ENCODE measurements at places on chromosomes 7 and 10. TPM values are rescaled to one million over a fixed set of nuclear protein-coding genes. Genes with fewer than 3 reads are reported as not detected.

Gene RBP4
- 0.36 TPM for total RNA-seq

Gene FGFBP3
- 11.4 TPM for total RNA-seq

DNA sequence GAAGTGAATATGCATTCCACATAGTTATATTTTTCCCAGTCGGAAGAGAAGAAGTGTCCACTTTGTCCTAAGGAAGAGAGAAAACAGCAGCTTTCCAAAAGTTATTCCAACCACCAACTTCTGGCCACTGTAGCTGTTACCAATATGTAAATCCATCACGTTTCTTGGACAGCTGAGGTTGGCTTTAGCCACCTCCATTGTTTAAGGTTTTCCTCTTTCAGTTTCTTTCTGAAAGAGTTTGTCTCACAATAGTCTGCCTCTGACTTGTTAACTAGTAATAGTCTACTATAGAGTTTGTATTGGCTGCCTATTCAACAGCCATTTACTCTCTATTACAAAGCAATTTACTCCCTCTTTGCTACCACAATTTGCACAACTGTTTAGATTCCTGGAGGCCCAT, 457.6 kb upstream of the LRRN3 start:
- ATAC-seq: no peak

DNA sequence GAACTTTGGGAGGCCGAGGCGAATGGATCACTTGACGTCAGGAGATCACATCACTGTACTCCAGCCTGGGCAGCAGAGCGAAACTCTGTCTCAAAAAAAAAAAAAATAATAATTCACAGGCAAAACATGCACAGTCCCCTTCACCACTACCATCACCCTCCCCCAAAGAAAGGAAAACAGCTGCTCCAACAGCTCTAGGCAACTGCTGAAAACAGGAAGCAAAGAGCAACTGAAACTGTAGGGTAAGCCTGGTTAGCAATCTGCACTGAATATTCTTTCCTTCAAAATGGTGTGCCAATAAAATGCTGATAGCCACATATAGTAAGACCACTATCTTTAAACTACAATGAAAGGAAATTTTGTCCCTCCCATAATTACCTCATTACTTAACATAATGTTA, 11.8 kb downstream of the NT5C2 start:
- no peak for ATAC-seq

Gene SLC18A3
- 3.5 TPM for total RNA-seq

DNA sequence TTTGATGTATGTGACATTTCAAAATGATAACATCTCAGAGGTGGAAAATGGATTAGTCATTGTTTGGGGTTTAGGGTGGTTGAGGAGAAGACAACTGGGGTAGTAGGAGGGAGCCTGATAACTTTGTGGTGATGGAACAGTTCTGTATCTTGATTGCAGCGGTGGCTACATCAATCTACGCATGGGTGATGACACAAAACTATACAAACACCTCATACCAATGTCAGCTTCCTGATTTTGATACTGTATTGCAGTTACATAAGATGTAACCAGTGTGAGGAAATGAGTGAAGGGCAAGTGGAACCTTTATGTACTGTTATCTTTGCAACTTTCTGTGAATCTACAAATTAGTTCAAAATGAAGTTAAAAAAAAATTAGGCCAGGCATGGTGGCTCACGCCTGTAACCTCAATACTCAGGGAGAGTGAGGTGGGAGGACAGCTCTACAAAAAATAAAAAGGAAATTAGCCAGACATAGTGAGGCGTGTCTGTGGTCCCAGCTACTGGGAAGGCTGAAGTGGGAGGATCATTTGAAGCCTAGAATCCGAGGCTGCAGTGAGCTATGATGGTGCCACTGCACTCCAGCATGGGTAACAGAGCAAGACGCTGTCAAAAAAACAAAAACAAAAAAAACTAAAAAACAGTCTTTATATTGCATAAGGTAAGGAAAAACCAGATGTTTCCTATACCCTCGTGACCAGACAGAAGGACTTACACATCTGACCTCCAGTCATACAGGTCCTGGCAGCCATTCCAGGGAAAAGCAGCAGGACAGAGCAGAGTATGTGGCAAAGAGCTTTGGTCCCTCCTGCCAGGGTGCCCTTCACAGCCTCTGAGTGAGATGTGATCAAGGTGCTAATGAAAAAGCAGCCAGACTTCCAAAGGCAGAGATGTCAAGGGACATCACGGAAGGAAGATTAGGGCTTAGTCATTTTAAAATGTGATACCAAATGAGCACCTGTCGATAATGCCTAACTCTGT, 50.8 kb downstream of the CYTH3 start:
- ATAC-seq: no peak

DNA sequence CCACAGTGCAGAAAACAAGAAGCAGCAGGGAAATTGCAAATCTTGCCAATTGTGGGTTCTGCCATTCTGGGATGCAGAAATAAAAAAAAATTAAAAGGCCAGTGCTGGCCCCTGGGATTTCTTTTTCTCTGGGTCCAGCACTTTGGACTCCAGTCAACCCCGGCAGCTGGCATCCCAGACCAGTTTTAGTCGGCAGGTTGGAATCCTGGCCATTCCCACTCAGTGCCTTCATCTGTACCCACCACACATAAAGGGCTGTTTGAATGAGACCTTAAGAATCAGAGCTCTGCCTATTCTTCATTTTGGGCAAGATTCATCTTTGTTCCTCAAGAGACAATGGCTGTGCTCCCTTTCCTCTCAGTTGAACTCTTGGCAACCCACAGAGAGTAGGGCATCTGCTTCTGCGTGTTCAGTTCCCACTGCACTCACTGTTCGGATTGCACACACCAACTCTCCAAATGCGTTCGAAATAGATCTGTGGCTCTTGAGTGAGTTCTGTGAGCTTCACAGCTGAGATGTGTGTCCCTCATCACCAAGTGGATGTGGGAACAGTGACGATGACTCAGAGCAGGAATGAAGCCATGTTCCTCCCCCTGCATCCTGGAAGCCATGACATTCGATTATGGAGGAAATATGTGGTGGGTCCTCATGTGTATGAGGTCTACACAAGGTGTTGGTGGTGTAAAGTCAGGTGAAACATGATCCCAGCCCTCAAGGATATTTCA, 63.0 kb upstream of the EGFR start:
- ATAC-seq: no peak

DNA sequence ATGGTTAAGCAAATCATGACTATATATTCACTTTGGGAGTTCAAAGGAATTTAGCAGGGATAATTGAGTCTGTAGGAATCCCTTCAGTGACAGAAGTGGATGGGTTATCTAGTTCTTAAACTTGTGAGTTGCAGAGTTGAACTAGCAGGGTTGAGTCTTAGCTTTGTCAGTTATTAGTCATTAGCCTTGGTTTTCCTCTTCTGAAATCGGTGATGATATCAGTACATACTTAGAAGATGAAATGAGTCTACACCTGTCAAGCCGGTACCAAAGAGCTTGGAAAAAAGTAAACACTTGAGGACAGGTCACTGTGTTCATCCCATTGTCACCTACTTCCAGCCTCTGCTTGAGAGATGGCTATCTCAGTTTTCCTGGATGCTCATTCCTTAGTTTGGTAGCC, 73.5 kb downstream of the BUB3 start:
- no peak for ATAC-seq

GRCh38 chr7:11212816-11213215, 239.1 kb downstream of the PHF14 start:
- ATAC-seq: peak; percentile 34

DNA sequence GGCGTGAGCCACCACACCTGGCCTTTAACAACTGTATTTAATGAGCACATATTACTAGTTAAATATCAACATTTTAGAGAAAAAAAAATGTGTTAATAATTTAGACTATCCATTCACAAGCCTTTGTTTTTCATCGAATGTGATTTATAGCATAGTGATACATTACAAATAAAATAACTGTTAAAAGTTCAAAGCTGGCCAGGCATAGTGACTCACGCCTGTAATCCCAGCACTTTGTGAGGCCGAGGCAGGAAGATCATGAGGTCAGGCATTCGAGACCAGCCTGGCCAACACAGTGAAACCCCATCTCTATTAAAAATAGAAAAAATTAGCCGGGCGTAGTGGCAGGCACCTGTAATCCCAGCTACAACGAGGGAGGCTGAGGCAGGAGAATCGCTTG, 72.7 kb downstream of the HACD1 start:
- no peak for ATAC-seq

GRCh38 chr7:127927348-127927696, 103.9 kb downstream of the LRRC4 start:
- peak; percentile 60 for ATAC-seq

GRCh38 chr10:132607961-132608495, 70.4 kb downstream of the INPP5A start:
- ATAC-seq: no peak

- ATAC-seq: no peak
These were observed 490.7 kb downstream of the TYW1 start for GRCh38 chr7:67487316-67487715.

DNA sequence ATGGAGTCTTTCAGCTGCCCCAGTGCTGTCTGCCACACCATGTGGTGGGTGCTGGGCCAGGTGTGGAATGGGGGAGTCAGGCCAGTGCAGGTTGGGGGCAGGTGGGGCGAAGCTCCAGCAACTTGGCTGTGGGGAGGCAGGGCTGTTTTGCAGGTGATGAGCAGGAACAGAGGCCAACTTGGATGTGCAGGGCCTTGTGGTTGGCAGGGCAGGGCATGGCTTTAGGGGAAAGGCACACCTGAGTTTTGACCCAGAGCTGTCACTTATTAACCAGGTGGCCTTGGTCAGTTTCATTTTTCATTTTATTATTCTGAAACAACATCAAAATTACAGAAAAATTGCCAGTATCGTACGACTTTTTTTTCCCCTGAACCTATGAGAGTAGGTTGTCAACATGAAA, 1.1 kb upstream of the SFTPA2 start:
- no peak for ATAC-seq

DNA sequence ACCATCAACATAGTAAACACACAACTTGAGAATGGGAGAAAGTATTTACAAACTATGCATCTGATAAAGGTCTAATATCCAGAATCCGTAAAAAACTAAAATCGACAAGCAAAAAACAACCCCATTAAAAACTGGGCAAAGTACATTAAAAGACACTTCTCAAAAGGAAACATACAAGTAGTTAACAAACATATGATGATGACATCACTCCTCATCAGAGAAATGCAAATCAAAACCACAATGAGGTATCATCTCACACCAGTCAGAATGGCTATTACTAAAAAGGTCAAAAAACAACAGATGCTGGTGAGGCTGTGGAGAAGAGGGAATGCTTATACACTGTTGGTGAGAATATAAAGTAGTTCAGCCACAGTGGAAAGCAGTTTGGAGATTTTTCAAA, 125.1 kb downstream of the TFPI2 start:
- ATAC-seq: no peak

GRCh38 chr7:7425321-7425720, 110.4 kb downstream of the COL28A1 start:
- ATAC-seq: no peak

DNA sequence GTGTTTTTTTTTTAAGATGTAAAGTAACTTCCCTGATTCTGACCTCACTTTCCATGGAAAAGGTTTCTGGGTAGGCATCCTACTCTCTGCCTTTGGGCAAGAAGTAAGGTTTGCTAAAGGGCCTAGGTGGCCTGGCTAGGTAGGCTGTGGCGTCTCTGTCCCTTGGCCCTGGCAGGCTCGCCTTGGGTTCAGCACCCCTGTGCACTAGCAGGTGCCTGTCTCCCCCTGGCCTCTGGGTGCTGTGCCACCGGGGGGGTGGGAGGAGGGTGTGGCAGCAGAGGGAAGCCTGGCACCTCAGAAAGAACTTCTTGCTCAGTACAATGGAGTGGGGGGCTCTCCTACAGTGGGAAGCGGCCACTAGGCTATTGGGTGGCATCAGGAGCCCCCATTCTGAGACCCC, 14.0 kb downstream of the TECPR1 start:
- no peak for ATAC-seq

Gene LHFPL3
- 1.0 TPM for total RNA-seq

DNA sequence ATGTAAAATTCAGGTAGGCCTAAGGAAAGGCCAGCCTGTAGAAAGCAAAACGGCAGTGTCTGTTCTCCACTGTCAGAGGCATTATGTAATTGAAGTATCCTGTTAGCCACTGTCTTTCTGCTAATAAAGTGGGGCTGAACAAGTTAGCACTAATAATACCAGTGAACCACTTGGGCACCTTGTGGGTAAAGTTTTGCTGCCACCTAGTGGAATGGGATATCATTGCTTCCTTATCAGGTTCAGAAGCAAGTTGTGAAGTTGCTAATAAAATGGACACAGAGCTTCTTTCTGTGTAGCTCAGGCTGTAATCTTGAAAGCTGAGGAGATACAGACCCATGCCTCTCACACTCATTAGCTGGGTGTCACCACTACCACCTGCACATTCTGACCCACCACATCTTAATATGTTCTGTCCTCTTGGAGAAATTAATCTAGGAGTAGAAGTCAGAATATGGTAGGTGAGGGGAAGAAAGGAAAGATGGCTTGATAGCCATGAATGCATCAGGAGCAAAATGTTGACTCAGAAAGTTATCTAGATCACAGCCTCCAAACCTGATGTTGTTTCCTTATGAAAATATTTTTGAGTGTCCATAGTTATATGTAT, 175.1 kb downstream of the SEPTIN7 start:
- peak; percentile 70 for ATAC-seq

GRCh38 chr7:128388145-128388485, 21.7 kb downstream of the IMPDH1 start:
- ATAC-seq: no peak

DNA sequence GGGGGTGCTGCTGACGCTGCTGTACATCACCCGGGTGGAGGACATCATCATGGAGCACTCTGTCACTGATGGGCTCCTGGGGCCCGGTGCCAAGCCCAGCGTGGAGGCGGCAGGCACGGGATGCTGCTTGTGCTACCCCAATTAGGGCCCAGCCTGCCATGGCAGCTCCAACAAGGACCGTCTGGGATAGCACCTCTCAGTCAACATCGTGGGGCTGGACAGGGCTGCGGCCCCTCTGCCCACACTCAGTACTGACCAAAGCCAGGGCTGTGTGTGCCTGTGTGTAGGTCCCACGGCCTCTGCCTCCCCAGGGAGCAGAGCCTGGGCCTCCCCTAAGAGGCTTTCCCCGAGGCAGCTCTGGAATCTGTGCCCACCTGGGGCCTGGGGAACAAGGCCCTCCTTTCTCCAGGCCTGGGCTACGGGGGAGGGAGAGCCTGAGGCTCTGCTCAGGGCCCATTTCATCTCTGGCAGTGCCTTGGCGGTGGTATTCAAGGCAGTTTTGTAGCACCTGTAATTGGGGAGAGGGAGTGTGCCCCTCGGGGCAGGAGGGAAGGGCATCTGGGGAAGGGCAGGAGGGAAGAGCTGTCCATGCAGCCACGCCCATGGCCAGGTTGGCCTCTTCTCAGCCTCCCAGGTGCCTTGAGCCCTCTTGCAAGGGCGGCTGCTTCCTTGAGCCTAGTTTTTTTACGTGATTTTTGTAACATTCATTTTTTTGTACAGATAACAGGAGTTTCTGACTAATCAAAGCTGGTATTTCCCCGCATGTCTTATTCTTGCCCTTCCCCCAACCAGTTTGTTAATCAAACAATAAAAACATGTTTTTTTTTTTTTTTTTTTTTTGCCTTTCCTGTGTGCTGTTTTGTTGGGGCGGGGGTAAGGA, 55.8 kb downstream of the TSPAN15 start:
- peak; percentile 24 for ATAC-seq

GRCh38 chr10:70457759-70458305, 16.4 kb upstream of the NODAL start:
- no peak for ATAC-seq

Data from motor neuron (in vitro differentiated cells).